ENCODE measurements at places on chromosomes 3 and 15.

DNA sequence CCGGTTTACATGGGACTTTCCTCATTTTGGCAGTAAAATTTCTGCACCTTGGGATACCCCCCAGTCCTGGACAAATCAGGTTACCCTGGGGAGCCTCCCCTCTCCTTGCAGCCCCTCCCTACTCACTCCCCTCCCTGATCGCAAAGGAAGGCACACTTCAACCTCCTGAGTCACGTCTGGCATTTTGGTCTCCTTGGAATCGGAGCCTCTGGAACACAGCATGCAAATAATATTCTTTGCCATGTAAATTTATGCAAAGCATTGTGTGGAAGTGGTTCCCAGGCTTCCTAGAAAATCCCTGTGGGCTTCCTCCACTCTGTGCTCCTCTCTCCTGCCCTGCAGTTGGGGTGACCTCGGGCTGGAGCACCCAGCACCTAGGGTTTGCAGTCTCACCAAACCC, 11.6 kb downstream of the SCN5A start:
- no peak for DNase-seq

DNA sequence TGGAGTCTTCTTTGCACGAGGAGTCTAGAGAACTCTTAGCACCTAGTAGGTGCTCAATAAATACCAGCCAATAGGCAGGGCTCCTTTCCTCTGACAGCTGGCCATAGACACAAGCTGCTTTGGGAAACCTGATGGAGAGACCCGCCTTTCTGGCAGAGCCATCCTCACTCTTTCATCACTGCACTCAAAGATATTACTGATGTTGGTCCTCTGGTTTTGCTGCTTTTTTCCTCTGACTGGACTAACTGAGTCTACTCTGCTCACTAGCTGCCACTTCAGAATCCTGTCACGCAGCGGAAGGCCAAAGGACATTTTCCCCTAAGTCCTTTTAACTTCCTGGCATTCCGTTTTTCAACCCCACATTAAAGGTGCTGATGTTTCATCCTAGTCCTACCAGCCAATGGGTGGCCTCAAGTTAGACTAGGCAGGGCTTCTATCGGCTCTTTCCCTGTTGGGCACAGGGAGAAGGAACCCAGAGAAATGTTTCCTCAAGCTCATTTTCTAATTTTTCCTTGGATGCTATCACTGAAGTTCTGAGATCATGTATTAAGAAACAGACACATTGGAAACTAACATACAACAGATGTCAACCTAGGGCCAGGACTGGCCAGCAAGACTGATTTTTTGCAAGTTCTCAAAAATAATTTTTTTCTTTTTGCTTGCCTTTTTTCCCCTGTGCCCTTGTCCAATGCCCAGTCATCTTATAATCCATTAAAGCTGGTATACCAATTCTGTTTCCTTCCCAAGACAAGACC, 132.8 kb upstream of the ICE2 start:
- no peak for DNase-seq

GRCh38 chr3:30503446-30503845, 103.0 kb upstream of the TGFBR2 start:
- no peak for DNase-seq

GRCh38 chr3:61537366-61537765, 24.0 kb upstream of the PTPRG start:
- DNase-seq, result no peak

DNA sequence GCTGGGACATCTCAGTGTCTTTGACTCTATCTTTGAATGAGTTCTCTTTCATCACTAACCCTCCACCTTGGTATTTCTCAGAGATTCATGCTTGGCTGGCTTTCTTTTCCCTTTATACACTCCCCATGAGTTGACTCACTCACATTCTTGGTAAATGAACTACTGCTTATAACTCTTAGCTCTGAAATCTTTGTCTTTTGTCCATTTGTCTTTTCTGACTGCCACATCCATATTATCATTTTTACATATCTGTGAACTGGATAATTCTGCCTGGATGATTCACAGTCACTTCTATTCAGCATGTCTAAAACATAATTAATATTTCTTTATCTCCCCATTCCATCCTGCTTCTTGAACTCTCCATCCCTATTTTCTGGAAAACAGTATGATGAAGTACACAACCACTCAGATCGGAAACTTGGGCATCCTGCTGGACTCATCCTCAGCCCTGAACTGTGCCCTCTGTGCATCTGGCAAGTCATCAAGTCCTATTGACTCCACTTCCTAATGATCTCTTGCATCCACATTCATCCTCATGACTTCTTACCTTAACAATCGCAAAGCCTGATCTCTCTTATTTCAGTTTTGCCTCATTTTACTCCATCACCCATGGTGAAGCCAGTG, 66.9 kb downstream of the KCNAB1 start:
- no peak for DNase-seq

GRCh38 chr3:194929578-194929960, 243.9 kb downstream of the FAM43A start:
- no peak for DNase-seq

DNA sequence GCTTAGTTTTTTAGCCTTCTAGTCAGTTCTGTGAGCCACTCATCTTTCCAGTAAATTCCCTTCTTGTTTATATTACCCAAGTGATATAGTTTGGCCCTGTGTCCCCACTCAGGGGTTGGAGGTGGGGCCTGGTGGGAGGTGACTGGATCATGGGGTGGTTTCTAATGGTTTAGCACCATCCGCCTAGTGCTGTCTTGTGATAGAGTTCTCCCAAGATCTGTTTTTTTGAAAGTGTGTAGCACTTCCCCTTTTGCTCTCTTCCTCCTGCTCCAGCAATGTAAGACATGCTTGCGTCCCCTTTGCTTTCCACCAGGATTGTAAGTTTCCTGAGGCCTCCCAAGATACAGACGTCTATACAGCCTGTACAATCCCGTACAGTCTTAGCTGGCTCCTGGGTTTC, 53.7 kb upstream of the INO80 start:
- DNase-seq, result no peak
